Stimulated activated CD4-positive, alpha-beta T cell treated with anti-CD3 and anti-CD28 coated beads, Interleukin-12 subunit alpha, Interleukin-12 subunit beta, amount 100 ng/mL, for 48 hours (primary cell): ENCODE measurements at places on chromosomes 3 and 15.
A peak's percentile ranks its signal among the peaks of the same experiment; 100 is the strongest.

- peak; percentile 23 for DNase-seq
Measured at GRCh38 chr15:58357529-58358476, 74.0 kb upstream of the LIPC start.

DNA sequence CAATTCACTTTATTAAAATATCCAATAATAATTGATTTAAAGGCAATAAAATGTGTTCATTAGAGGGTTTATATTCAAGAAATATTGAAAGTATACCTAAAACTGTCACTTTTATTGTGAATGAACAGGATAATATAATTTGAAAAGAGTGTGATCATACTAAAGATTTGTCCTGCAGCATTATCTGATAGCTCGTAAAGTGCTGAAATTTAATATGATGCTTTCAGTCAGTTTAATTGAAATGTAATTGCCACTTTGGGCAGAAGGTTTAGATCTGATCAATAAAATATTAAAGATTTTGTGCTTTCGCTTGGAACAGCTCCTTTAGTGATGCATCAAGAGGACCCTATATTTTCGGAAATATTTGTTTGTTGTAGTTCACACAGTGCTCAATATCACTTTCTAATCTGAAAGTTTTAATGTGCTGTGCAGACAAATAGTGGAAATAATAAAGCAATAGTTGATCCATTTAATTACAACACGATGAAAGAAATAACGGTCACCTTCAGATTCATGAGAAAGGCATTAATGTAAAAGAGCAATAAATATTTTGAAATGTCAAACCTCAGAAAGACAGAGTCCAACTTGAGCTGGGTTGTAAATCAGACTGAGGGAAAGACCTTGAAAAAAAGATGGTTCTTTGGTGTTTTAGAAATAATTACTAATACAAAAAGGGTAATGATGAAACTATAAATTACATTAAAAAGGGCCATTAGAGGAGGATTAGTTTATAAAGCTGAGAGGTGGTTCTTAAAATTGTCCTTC, 129.7 kb upstream of the MEIS2 start:
- no peak for DNase-seq

DNA sequence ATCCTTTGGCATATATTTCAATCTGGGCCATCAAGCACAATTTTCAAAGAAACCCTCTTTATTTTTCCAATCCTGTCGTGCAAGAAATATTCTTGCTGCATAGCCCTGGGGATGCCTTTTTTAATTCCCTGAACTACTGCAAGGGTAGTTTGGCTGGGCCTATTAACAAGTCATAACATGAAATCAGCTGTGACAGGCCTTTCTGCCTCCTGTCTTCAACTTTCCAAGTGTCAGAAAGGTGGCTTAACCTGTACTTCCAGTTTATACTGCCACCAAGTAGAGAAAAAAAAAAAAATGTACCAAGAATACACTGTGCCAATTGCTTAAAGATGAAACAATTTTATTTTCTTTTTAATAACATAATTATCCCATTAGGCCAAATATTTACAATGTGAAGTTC, 32.4 kb upstream of the SPPL2A start:
- no peak for DNase-seq

- no peak for DNase-seq
Measured at GRCh38 chr3:182568876-182569275, 224.4 kb upstream of the ATP11B start.

DNA sequence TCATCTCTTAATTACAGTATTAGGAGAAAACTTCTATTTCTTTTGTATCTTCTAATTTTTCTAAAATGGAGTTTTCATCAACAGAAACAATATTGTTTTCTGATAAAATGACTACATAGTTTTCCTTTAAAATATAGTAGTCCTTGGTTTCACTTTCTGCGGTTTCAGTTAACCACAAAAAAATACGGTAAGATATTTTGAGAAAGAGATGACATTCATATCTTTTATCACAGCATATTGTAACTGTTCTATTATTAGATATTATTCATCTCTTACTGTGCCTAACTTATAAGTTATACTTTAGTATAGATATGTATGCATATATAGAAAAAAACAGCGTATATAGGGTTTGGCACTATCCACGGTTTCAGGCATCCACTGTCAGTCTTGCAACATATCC, 2.3 kb downstream of the B4GALT4 start:
- no peak for DNase-seq

GRCh38 chr3:25531971-25532370, 103.9 kb downstream of the RARB start:
- no peak for DNase-seq

DNA sequence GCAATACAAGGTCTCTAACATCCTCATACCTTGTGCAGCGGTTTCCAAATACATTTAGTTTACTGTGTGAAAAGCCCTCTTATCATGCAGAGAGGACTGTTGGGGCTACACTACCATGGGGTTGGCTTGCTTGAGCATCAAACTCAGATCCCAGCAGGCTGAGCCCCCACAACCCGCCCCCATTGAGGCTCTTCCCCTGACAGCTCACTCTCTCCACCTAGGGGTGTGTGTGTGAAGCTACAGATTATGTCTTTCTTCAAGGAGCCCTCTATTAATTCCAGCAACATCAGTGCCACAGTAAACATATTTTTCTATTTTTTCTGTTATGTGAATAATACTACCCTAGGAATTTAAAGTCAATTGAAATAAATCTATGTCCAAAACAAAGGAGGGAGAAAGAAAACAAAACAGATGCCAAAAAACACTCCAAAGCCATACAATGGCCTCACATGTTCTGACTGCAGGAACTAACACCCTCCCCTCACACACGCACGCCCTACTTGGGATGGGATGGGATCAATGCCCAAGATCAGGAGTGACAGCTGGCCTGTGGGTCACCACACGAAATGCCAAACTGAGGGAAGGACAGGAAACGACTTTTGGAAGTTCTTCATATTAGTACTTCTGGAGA, 14.7 kb downstream of the TM4SF4 start:
- no peak for DNase-seq
